ENCODE measurements at places on chromosomes 6 and 20.

- no peak for DNase-seq
These were observed 159.2 kb downstream of the ANKRD60 start for GRCh38 chr20:58069207-58069606.

DNA sequence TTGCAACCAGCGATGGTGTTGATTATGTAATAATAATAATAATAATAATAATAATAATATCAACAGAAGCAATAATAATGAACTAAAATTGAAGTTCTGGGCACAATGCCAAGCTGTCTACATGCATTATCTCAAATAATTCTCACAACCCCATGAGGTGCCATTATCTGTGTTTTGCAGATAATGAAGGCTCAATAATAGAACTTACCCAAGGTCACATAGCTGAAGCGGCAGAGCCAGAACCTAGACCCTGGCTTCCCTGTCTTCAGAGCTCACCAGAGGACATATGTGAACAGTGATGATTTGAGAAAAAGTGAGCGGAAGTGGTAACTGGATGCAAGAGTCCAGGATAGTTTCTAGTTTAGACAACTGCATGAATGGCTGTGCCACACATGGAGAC lies 91.0 kb downstream of the HIVEP1 start:
- DNase-seq, result no peak

DNA sequence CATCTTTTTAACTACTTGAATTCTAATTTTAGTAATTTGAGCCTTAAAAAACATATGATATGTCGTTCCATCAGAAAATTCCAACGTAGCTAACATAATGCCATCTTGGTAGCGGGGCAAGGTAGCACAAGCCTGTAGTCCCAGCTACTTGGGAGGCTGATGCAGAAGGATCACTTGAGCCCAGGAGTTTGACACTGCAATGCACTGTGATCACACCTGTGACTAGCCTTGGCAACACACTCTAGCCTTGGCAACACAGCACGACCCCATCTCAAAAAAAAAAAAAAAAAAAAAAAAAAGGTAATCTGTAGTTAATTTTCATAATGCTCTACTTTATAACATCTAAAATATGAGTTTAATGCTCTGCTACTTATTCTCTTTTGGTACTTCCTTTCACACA lies 6.7 kb downstream of the BCLAF1 start:
- no peak for DNase-seq

DNA sequence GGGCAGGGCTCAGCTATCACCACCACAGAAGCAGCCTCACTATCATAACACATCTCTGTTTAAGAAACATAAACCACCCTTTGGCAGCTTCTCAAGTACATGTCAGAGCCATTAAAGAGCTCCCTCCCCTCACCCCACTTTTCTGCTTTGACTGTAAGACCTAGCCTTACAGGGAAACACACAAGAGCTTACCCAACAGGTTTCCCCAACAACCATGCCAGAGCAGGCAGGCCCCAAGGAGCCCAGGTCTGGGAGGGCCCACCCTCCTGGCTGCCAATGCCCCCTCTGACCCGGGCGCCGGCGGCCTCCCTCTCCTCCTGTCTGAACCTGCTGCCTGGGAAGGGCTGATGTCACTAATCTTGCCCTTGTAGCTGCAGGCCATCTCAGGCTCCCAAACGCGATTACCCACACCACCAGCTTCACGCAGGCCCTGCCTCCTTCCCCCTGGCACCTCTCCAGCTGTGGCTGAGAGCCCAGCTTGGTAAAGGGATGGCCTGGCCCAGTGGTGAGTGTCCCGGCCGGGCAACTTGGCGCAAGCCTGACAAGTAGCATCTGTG lies 402.0 kb downstream of the MAFB start:
- no peak for DNase-seq

- DNase-seq, result no peak
These were observed 382.1 kb downstream of the HACE1 start for GRCh38 chr6:104477569-104477968.

GRCh38 chr6:32589596-32590449 lies at the start of gene HLA-DRB1:
TSS of gene HLA-DRB1 (minus strand) at chr6:32589848. CDS start at chr6:32589742, 106 bp downstream.
- peak; percentile 20 for DNase-seq

DNA sequence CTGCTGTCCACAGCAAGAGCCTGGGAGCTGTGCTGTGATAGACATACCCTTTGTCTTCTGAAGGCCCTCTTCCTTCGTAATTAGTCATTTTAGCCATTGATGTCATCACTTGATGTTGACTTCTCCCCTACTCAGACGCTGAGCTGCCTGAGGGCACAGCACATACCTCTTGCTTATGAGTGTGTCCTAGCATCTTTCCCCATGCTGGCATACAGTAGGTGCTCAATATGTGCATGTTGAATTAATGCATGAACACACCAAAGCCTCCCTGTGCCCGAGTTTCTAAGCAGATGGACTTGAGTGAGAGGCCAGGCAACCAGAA lies 35.8 kb upstream of the FAM83D start:
- DNase-seq, result no peak

DNA sequence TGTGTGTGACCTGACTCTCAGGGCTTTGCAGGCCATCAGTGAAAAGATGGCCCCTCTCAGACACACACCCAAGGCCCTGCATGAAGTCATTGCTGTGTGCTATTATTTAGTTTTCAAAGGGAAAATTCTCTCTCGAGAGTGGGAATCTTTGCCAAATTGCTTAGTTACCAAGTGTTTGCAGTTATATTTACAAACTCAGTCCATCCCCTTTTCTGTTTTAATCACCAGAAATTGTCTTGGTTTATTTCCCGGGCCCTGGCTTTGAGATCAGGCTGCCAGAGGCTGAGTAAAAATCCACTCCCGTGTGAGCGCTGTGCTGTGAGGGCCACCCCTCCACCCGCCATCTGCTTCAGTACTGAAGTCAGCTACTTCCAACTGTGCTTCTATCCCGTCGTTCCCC lies 163.1 kb downstream of the SOD2 start:
- no peak for DNase-seq
